Common myeloid progenitor, CD34-positive (primary cell): ENCODE measurements at places on chromosomes 3 and 15.

DNA sequence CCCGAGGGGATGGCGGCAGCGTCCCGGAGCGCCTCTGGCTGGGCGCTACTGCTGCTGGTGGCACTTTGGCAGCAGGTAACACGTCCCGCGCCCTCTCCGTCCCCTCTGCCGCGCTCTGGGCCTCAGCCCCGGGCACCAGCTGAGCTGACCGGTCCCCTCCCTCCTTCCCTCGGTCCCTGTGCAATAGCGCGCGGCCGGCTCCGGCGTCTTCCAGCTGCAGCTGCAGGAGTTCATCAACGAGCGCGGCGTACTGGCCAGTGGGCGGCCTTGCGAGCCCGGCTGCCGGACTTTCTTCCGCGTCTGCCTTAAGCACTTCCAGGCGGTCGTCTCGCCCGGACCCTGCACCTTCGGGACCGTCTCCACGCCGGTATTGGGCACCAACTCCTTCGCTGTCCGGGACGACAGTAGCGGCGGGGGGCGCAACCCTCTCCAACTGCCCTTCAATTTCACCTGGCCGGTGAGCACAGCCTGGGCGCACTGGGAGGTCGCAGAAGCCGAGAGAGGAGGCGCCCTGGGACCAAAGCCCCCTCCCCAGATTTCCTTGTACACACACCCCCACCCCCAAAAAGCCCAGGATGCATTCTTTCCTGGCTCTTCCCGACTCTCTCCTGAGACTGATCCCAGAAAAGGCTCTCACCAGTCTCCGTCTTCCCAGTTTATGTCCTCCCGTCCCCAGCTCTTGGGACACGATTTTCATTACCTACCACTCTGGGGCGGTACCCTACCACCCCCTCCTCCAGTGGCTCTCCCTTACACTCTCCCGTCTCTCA, 705 bp downstream of the DLL4 start:
- peak; percentile 30 for DNase-seq

DNA sequence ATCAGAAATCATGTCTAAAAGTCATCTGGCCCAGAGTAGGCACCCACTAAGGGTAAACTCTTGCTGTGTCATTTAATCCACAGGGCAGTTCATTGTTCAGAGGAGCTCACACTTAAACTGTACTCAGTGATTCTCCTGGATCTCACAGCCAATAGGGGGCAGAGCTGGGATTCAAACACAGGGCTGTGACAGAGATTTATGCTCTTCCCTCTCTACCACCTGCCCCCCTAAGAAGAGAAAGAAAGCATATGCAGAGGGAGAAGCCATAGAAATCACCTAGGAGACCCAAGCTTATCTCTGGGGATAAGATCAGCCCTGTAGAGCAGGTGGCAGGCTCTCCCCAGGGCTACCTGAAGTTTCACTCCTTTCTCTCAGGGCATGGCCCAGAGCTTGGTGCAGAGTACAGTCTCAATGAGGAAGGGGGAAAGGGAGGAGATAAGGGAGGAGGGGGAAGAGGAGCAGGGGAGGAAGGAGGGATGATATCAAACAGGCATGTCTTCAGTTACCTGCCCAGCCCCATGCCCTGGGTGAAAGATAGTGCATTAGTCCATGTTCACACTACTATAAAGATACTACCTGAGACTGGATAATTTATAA, 51.8 kb upstream of the ADPGK start:
- no peak for DNase-seq

DNA sequence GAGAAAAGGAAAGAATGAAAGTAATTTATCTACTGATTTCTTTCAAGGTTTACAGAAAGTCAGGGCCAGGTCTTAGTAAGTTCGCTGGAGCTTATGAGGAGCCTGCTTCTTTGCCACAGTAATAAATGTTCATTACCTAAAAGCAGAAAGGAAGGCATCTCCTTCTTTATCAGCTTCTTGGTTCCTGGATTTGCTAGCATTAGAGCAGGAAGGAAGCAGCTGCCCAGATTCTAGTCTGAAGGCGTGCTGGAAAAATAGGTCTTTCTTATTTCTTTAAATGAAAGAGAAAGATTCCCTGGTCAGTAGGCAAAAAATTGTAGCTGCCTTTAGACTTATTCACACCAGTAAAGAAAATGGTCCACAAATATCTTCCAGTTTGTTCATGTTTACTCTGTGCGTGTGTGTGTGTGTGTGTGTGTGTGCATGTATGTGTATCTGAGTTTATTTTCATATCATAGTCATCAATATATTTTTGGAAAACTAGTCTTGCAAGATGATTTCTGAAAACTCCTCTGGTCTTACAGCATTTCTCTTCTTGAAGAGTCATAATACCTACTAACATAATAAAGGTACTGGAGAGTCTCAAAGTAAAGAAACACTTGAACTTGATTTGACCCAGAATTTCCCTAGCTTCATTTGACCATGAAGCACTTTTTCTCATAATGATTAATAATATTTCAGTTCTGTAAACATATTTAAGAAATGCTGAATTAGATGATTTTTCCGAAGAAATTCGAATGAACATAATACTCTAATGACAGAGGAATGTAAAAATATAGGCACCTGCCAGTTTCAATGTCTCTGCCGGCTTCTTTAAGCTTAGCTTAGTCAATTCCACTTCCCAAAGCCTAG, 255.3 kb upstream of the ZPLD1 start:
- DNase-seq: peak; percentile 29

DNA sequence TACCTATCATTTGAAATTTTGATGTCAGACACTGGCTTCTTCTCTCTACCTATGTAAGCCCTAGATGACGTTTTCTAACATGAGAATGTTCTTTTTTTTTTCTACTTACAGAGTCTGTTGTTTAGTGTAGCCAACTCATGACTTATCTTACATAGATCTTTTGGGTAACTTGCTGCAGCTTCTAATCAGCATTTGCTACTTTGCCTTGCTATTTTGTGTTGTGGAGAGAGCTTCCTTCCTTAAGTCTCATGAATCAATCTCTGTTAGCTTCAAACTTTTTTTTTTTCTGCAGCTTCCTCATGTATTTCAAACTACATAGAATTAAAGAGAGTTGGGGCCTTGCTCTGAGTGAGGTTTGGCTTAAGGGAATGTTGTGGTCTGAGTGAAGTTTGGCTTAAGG, 568.7 kb upstream of the BCHE start:
- DNase-seq: peak; percentile 79

DNA sequence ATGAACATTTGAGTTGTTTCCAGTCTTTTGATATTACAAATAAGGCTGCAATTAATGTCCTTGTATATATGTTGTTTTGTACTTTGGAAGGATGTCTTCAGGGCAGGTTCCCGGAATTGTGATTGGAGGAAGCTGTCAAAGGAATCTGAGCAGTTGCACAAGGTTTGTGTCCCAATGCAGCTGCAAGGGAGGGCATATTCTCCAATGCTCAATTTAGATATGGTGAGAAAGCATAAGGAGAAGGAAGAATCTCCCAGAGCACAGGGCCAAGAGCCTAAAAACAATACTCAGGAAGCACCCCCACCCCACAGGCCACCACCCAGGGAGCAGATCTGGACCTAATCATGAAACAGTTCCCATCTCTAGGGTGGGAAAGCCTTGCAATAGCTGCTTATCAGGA, 228.0 kb upstream of the LRRFIP2 start:
- no peak for DNase-seq

- no peak for DNase-seq
Observed at GRCh38 chr15:71245588-71245987, 130.3 kb downstream of the THSD4 start.

DNA sequence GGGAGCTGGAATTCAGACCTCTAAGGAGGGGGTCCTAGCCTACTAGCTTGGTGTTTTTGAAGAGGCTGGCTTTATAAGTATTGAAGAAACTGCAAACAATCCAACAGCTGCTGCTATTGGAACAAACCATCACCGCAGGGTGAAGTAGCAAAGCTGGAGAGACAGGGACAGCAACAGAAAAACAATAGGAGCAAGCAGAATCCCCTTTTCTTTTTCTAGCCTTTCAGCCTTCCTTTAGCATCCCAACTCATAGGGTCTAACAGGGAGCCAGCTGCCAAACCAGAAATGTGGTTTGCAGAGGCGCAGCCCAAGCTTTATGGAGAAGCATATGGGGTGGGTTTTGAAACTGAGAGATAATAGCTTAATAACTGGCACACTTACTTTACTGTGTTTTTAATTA, 106.2 kb upstream of the CHMP2B start:
- no peak for DNase-seq

DNA sequence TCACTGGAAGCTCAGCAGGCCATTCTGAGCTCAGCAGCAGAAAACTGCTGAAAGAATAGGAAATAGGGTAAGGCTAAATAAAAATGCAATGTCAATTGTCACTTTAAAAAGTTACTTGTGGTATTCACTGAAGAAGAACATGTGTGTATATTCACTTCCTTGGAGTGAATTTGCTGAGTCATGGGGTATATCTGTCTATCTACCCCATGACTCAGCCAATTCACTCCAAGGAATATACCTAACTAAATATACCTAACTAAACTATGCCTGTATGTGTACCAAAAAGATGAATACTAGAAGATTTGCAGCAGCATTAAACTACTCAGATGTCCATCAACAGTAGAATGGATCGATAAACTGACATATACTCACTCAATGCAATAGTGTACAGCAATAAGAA, 69.5 kb upstream of the KCNAB1 start:
- peak; percentile 22 for DNase-seq

GRCh38 chr3:169379496-169380090, 283.9 kb downstream of the MECOM start:
- DNase-seq: no peak

DNA sequence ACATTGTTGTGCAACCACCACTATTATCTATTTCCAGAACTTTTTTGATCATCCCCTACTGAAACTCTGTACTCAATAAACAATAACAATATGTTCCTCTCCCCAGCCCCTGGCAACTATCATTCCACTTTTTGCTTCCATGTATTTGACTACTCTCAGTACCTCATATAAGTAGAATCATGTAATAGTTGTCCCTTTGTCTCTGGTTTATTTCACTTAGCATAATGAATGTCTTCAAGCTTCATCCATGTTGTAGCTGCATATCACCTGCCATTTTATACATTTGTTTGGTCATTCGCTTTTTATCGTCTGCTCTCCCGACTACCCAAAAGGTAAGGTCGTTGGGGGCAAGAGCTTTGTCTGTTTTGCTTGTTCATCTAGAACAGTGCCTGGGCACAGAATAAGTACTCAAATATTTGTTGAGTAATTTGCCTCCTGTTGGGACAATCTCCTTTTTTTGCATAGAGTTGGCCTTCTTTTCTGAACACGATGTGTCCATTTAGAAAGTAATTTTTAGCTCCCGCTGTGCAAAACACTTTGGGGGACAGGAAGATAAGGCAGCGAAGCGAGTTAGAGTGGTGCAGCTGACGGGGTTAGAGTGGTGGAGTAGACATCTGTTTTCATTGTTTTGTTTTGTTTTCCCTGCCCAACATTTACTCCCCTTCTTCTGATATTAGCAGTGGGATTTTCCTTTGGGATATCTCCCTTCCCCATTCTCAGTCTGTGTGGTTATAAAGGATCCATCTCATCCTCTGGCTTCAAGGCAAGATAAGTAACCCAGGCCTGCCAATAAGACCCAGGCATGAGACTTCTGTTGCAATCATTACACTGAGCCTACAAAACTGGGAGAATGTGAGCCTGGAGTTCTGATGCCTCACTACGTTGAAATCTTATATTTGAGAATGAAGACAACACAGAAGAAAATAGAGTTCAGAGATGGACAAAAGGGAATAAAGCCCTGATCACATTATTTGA, 83.4 kb upstream of the RNU6-1 start:
- DNase-seq: no peak

- no peak for DNase-seq
Observed at GRCh38 chr3:24410860-24411259, 83.8 kb downstream of the THRB start.

- DNase-seq: no peak
Observed at GRCh38 chr3:16124636-16125035, 49.8 kb upstream of the GALNT15 start.

GRCh38 chr15:71543413-71543812, 266.9 kb upstream of the NR2E3 start:
- no peak for DNase-seq

GRCh38 chr3:13461169-13462124, 18.7 kb upstream of the HDAC11 start:
- peak; percentile 82 for DNase-seq

GRCh38 chr3:69326855-69327300, 59.0 kb downstream of the FRMD4B start:
- DNase-seq: peak; percentile 86
